ENCODE measurements at places on chromosomes 3 and 15. TPM values are rescaled to one million over a fixed set of nuclear protein-coding genes. Genes with fewer than 3 reads are reported as not detected.

SLC15A2 gene
- polyA plus RNA-seq: 15.5 TPM

- no peak for DNase-seq
Measured at GRCh38 chr3:144437989-144438388, 466.4 kb downstream of the DIPK2A start.

DNA sequence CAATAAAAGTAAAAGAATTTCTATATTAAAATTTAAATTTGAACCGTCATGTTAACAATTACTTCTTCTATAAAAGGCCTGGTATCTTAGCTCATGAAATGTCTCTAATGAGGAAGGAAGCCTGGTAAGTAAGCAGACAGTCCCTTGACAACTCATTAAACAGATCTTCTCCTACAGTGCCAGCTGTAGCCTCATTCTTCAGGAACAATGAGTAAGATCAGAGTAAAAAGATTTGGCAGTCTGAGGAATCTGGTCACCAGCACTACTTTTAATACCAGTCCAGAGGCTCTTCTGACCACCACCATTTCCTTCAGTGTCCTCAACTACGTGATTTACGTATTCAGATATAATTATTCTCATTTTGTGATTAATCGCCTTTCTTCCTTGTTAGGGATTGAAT is 955.0 kb upstream of the ALCAM start:
- no peak for DNase-seq

DNA sequence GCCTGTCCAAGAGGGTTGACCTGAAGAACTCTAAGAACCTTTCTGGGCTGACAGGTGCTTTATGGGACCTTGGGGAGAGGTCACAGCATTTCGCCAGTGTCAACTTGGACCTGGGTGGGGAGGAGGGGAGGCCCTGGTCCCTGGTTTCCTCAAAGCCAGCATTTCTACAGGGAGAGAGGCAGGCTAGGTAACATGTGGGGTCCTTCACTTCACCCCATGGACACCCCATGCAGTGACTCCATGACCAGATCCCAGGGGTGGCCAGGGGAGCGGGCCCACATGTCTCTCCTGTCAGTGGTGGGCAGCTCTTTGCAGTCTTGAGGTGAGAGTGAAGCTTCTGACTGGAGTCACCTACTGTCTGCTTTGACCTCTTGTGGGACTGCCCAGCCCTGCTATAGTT is 35.8 kb downstream of the GOLGA6L10 start:
- no peak for DNase-seq

RPL22L1 gene
- polyA plus RNA-seq: 61.2 TPM

Data from right renal pelvis (tissue), 4 donors.